ENCODE measurements at places on chromosomes 13 and 19.

DNA sequence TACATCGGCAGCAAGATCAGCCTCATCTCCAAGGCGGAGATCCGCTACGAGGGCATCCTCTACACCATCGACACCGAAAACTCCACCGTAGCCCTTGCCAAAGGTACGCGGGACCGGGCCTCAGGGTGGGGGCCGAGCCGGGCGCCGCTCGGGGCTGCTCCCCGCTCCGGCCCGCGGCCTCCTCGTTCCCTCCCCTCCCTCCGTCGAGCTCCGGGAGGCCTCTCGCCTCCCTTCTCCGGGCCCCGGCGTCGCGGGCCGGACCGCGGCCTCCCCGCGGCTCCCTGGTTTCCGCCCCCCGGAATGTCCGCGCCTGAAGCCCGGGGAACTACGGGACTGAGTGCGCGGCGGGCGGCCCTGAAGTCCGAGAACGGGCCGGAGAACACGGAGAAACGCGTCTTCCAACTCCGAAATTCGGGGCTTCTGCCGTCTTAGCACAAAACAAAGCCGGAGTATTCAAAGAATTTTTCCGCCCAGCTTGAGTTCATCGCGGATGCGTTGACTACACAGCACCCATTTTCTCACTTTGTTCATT is 423 bp downstream of the LSM14A start:
- no peak for DNase-seq

- DNase-seq: no peak
Measured at GRCh38 chr19:1847684-1848398, 442 bp downstream of the REXO1 start.

DNA sequence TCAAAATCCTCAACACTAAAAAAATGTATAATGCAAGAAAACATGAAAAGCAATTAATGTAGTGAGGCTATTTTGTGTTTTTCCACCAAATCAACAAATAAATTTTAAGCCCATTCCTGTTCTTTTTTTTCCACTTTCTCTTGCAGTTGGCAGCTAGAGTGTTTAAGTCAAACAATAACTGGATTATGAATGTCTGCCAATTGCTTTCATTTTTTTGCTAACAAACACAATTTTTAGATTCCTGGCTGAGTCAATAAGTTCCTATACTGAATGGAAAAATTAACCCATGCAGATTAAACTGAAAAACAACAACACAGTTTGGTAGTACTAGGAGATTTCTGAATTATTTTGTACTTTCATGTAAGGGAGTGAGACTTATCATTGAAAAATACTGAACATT is 232.4 kb downstream of the SLITRK5 start:
- DNase-seq: no peak

- no peak for DNase-seq
Measured at GRCh38 chr13:98563071-98563470, 13.8 kb downstream of the STK24 start.
